ENCODE measurements at places on chromosomes 1 and 21.

DNA sequence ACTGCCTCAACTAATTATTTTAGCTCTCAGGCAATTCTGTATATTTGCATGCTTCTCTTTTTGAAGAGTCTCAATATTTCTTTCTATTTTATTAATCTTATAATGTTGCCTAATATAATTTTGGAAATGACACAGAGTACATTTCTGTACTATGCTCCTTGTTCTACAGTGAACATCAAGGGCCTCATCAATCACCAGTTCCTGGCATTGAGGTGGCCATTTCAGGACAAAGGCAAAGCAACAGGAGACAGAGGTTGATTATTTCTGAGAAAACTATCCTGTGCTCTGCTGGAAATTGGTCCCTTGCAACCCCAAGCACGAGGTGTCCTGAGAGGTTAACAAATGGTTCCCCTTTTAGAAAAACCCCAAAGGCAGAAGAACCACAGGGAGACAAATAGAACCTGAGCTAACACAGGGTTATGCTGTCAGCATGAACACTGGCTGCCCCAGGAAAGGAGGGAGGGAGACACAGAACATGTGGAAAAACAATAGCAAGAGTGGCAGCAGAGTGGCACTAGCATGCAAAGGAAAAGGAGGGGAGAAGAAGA lies 63.9 kb upstream of the VAV3 start:
- DNase-seq: no peak

- DNase-seq: no peak
Observed at GRCh38 chr1:69221524-69221923, 346.2 kb upstream of the LRRC7 start.

- no peak for DNase-seq
Observed at GRCh38 chr1:60227601-60228000, 154.0 kb upstream of the C1orf87 start.

GRCh38 chr1:16293538-16293937 lies 56.6 kb upstream of the CPLANE2 start:
- no peak for DNase-seq

- no peak for DNase-seq
Observed at GRCh38 chr1:202623075-202623474, 87.2 kb downstream of the SYT2 start.

- no peak for DNase-seq
Observed at GRCh38 chr1:213381572-213382084, 330.6 kb downstream of the RPS6KC1 start.

DNA sequence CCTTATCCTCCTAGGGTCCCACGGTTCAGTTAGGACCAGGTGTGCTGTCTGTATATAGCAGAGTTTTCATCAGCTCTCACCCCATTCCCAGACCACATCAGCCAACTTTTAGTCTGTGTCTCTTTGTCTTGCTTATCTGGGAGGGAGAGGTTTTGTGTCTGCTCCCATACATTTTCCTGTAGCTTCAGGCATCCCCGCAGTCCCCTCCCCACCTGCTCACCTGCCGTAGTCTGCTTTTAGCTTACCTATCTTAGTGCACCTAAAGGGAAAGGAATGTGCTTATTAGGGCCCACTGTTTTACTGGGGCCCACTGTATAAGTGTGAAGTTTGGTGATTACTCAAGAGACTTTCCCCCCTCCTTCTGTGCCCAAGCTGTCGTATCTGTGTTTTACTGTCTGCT lies 225.1 kb downstream of the PLA2G4A start:
- DNase-seq: no peak

DNA sequence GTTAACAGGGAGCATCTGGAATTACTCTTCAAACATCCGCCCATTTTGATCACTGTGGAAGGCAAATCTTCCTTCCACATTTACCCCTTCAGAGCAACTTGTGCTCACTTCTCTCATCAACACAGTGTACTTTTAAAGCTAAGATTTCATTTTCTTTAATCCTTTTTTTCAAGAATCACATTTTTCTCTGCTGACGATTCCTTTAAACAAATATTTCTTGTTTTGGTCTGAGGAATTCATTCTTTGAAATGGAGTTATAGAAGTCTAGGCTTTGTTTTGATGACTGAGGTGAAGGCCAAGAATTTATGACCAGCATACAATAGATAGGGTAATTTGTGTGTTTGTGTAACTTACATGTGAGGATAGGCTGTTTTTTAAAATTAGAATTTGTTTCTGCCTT lies 25.6 kb downstream of the LRRC42 start:
- DNase-seq: no peak

- DNase-seq: no peak
Observed at GRCh38 chr1:190759807-190760206, 282.1 kb upstream of the BRINP3 start.

DNA sequence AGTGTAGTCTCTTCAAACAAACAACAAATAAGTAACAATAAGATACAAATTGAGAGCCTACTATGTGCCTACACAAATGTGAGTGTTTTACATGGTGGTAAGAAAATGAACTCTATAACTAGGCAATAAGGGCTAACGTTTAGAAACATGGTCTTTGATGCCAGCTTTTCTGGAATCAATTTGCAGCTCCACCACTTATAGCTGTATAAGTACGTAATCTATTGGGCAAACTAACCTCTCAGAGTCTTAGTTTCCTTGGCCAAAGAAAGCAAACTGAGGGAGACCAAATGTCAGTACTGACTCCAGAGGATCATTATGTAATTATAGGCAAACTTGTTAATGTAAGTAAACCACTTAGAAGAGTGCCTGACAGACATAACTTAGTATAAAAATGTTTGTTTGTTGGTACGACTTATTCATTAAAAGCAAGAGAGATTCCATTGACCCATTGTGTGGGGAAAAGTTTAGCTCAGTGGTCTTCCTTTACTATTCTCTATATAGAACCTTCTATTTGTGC lies 59.7 kb downstream of the LBR start:
- DNase-seq: no peak

- peak; percentile 67 for DNase-seq
Observed at GRCh38 chr1:26784023-26784871, 3.5 kb upstream of the PIGV start.

- no peak for DNase-seq
Observed at GRCh38 chr1:232111611-232112010, 485.0 kb downstream of the DISC1 start.

GRCh38 chr1:2533365-2533764 lies 3.3 kb upstream of the HES5 start:
- DNase-seq: no peak

DNA sequence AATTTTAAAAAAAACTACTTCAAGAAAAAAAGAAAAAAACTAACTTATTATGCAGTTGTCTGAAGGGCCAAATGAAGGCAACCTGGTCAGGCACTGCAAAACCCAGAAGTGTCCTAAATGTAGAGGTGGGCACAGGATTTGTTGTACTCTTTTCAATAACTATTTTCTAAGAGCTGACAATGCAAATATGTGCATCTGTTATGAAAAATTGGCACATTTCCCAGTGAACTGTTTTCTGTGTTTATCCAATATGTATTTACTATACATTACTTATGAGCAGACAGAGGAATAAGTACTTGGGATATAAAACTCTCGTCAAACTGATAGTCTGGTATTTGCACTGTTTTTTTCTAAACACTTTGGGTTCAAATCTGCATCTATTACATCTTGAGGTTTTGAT lies 188.0 kb upstream of the C21orf91 start:
- DNase-seq: no peak

DNA sequence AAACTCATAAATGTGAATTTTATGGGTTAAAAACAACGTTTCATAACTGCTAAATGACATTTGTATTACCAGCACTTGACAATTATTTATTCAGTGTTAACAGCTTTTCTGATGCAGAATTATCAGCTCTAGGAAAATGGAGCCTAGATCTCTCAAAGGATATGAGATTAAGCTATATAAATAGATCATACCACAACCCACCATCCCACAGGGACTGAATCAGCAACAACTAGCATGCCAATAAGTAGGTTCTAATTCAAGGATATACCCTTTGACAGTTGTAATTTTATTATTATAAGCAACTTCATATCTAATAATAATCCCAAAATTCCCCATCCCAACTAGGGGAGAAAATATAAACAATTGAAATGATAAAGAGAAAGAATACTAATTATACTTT lies 275.4 kb upstream of the RGS18 start:
- no peak for DNase-seq

GRCh38 chr1:156911577-156912298 lies 8.7 kb upstream of the LRRC71 start:
- DNase-seq: no peak

DNA sequence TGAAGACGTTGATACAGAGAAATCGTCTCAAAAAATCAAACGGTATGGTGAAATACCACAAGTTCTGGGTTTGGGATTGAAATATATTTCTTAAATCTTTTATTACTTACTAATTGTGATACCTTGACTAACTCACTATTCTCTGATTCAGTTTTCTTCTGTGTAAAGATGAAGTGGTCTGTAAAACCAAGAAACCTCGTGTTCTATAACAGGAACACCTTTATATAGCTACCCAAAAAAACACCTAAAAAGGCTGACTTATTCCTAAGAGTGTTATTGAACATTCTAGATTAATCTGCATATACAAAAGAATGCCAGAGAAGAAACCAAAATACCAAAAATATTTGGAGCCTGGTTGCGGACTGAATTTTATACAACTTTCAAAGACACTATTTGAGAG lies 721 bp downstream of the LRRIQ3 start:
- DNase-seq: no peak

GRCh38 chr1:36175137-36176095 lies 19.5 kb downstream of the MAP7D1 start:
- no peak for DNase-seq

GRCh38 chr1:205662135-205662738 lies 18.1 kb downstream of the SLC45A3 start:
- DNase-seq: no peak

GRCh38 chr1:59798600-59798999 lies 16.1 kb upstream of the HOOK1 start:
- DNase-seq: no peak

Measured in hematopoietic multipotent progenitor cell treated with erythropoietin and hydrocortisone succinate and interleukin-3 and kit ligand, for 15 days (in vitro differentiated cells).